ENCODE measurements at places on chromosomes 2 and 18.

- DNase-seq, result no peak
These were observed 27.1 kb upstream of the TFPI start for GRCh38 chr2:187581125-187581896.

GRCh38 chr2:154466226-154466625 lies 232.3 kb upstream of the KCNJ3 start:
- DNase-seq, result no peak

DNA sequence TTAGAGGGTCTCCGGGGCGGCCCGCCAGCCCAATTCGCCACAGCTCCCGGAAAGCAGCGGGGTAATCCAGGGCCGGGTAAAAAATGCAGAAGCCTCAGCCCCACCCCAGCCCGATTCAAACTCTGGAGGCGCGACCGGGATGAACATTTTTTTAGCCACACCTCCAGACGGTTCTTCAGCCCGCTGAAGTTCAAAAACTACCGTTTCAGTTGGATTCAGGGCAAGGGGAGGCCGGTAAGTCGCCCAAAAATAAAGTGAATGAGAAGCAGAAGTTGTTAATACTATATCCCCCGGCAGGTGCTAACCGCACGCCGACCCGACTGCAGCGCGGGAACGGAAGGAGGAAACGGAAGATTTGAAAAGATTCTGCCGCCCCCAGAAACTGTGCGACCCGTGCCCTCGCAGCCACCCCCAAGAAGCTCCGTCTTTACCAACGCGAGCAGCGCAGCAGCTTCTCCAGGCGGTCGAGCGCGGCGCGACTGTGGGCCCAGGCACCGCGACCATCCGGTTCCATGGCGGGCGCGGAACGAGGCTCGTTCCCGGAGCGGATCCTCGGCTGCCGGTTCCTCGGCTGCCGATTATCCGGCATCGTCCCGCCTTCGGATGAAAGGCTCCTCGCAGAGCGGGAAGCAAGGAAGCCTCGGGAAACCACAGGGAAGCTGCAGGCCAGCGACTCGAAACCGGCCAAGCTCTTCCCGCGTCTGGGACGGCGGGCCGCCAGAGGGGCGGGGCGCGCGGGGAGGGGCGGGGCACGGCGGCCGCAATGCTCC lies at the start of gene BARD1:
BARD1 (minus strand) TSS at position 703 of the 770 bp plus-strand sequence; CDS start at position 589, 114 bp downstream.
- DNase-seq, result no peak

- no peak for DNase-seq
These were observed 5.3 kb upstream of the NCK2 start for GRCh38 chr2:105739426-105739825.

- no peak for DNase-seq
These were observed 46.1 kb upstream of the LYPD6B start for GRCh38 chr2:148992448-148992847.

DNA sequence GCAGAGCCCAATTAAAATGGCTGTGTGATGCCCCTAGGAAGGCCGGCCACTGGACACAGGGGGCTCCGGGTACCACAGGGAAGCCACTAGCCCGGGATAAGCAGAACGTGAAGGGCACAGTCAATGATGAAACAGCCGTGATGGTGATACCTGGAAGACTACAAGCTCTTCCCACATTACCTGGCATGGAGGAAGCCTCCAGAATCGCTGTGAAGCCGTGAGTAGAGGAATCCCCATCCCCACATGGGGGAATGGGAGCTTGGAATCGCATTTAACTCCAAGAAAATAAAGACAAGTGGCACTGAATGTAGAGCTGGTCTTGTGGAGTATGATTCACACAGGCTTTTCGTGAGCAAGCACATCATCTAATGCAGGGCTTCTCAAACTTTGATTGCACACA lies 16.1 kb downstream of the GALNT14 start:
- DNase-seq, result peak; percentile 40

GRCh38 chr2:85806358-85807118 lies 52.7 kb downstream of the ATOH8 start:
- DNase-seq, result no peak

GRCh38 chr2:44051593-44052347 lies 56.0 kb upstream of the LRPPRC start:
- no peak for DNase-seq

DNA sequence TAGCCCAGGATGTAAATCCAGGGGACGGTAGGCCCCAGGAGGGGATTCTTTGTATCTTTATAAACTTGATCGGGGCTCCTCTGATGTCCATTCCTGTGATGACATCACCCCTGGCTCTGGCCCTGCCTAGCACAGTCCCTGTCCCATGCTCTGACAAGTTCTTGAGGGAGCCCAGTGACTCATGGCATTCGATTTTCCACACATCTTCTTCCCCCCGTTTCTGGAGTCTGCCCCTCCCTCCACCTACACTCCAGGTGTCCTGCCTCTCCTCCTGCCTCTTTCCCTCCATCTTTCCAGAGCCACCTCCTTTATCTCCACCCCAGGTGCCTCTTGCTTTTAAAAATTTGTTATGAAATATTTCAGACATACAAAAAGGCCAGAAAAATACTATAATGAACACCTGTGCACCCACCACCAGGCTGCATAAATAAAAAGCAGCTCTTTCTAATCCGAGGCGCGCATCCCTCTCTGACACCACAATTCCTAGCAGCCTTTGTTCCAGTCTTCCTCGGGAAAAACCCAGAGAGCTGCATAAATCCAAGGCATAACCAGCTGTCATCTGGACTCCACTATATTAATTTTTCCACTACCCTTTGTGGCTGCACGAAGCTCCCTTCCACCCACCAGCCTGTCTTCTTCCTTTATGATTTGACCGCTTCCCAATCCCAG lies 207.7 kb downstream of the ZBTB7C start:
- no peak for DNase-seq

GRCh38 chr2:169073211-169073962 lies 4.0 kb downstream of the DHRS9 start:
- DNase-seq, result no peak

DNA sequence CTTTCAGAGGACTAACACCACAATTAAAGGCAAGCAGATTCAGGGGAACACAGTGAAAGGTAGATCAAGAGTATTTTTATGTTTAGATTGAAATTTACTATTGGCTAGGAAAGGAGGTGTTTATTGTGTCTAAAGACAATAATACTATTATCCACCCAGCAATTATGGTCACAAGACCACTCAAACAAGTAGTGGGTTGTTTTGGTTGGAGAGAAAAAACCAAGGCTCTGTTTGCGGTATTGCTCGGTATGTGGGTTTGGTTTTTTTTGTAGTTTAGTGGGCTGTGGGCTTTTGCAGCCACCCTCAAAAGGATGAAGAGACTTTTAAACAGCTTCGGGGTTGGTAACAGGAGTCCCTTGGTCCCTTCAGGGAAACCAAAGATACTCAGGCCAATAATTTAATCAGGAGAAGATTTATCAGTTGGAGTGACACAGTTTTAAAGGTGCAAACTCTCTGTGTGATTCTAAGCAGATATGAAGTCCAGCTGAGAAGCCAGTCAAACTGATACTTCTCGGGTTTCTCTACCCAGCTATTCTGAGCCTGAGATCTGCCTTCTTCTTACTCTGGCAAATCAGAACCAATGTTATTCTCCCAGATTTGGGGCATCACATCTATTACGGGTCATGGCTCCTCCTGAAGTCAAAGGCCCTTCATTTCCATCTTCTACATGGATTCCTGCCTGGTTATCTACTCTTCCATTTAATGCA lies 55.3 kb downstream of the DCC start:
- no peak for DNase-seq

DNA sequence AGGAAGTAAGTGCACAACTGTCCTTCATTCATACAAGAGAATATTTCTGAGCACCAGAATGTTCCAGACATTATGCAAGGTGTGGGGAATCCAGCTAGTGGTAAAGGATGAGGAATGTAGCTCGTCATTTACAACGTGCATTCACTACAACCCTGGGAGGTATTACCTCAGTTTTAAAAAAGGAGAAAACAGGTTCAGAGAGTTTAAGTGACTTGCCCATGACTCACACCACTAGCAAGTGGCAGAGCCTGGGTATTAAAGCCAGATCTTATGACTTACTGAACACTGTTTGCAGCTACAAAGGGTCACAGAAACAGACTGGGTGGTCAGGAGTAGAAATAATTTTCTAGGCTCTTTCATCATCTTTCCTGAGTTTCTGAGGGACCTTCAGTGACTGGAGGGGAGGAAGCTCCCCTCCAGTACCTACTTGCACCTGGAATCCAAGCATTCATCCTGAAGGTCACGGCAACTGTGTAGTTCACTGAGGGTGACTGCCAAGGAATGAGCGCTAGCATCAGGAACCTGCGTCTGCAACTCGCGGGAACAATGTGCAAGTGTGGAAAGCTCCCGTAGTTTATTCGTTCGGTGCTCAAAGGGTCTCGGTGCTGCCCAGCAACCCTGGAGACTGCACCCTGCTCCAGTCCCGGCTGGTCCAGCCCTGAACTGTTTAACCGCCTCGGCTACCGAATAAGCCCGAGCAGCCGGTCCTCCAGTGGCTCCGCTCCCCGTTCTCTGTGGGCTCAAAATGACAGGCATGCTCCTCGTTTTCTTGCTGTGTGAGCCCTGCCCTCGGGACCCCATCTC lies 647 bp downstream of the CCDC121 start:
- no peak for DNase-seq

- no peak for DNase-seq
These were observed 72.7 kb upstream of the MBOAT2 start for GRCh38 chr2:9076210-9076609.

GRCh38 chr2:224260372-224261020 lies 141.4 kb downstream of the FAM124B start:
- no peak for DNase-seq

DNA sequence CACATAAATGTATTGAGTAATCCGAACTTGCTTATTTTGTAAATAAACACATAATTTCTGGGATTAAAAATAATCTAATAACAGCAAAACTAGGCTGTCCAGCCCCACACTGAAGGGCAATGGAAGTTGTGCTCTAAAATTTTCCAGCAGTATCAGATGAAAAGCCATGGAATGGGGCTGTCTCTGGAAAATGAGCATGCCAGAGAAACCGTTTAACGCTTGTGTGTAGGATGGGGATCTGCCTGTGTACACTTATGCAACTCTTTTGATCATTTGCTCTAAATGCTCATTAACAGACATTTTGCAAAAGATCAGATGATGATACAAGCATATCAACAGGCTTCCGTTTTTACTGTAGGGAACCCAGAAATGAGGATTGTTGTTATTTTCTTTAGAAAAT lies 177.6 kb downstream of the SLC8A1 start:
- DNase-seq, result no peak

- peak; percentile 82 for DNase-seq
These were observed 1.9 kb downstream of the GLI2 start for GRCh38 chr2:120737340-120738101.

- DNase-seq, result no peak
These were observed 62.0 kb downstream of the TGIF1 start for GRCh38 chr18:3511980-3512379.

DNA sequence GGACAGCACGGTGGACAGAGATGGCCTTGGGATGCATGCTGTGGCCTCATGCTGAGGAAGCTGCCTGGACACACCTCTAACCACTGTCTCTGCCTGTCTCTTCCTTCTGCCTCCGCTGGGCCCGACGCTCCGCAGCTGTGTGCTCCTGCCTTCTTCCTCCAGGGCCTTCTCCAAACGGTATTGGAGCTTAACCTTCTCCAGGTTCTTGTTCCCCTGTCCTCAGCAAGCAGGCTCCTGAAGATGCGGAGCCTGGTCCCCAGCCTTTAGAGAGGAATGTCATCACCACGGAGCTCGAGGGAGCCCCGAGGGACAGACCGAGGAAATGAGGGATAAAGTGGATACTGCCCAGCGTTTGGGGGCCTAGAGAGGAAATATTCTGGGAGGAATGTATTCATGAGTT lies 155.1 kb downstream of the DYSF start:
- no peak for DNase-seq

- no peak for DNase-seq
These were observed 62.6 kb downstream of the MARCO start for GRCh38 chr2:119004602-119005001.

DNA sequence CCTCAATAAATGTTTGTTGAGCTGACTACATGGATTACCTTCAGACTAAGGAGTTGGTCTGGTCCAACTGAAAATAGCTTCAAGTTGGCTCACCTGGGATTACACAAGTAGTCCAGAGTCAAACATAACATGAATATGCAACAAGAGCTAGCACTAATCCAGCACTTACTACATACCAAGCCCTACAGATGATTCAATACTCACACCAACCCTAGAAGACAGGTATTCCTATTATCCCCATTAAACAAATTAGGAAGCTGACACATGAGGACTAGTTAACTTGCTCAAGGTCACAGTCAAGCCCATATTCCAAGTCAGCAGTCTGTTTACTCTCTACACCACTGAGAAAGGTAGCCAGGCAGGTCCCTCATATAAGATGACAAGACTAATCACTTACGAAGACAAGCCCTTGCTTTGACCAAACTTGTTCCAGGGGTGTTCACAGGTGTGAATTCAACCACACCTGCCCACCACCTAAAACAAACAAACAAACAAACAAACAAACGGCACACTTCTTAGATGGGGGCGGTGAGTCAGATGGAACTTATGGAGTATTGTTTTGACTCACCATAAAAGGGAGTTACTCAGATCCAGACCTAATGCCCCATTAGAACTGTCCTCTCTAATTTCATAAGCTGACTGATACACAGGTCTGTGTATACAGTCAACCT lies 29.1 kb downstream of the TMEM131 start:
- no peak for DNase-seq

DNA sequence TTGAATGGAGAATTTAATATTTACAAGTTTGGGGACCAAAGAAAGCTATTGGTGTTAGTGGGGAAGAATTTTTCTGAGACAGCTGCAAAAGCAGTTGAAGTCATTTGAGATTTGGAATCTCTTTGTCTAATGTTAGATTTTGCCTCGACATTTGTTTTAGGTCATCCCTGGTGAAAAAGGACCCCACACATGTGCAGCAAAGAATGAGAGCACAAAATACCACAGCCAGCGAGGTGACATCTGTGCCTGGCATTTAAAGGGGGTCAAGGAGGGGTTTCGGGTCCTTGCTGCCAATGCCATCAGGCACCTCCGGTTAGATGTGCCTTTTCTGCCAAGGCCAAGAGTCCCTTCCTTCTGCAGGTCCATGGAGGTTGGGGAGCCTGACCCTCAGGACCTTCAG lies 173.3 kb downstream of the TRIB2 start:
- DNase-seq, result no peak

DNA sequence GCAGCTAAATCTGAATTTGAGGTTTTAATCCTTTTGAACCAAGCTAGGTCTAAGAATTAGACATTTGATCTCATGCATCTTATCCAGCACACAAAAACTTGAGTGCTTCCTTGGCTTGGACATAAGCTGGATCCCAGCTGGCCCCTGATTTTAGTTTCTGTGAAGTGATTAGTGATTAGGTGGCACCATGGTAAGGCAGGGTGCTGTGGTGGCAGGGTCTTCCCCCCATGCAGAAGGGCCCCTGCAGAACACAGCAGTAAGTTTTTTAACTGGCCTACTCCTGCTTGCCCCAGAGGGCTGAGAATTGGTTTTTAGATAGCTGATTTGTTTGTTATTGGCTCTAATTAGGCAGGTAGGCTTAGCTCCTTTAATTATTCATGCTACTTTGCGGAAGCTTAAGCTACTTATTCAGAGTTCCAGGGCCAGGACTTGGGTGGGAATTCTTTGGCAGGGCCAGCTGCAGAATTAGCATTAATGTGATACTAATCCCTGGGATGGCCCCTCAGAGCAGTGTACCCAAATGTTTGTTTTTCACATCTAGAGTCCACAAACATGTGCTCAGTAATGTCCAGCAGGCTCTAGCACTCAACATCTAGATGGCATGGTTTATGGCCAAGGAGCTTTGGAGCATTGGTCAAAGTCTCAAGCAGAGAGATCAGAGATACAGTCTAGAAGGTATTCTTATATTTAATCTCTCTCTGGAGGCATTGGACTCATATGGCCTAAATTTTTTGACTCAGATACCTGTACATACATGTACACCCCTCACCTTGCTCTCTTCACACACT lies 99.6 kb downstream of the FMNL2 start:
- DNase-seq, result no peak
